ENCODE measurements at places on chromosomes 7 and 10.

- DNase-seq, result no peak
Measured at GRCh38 chr10:127679642-127680255, 57.2 kb upstream of the FOXI2 start.

GRCh38 chr10:84205049-84205852 is 10.9 kb downstream of the CDHR1 start:
- peak; percentile 41 for DNase-seq

DNA sequence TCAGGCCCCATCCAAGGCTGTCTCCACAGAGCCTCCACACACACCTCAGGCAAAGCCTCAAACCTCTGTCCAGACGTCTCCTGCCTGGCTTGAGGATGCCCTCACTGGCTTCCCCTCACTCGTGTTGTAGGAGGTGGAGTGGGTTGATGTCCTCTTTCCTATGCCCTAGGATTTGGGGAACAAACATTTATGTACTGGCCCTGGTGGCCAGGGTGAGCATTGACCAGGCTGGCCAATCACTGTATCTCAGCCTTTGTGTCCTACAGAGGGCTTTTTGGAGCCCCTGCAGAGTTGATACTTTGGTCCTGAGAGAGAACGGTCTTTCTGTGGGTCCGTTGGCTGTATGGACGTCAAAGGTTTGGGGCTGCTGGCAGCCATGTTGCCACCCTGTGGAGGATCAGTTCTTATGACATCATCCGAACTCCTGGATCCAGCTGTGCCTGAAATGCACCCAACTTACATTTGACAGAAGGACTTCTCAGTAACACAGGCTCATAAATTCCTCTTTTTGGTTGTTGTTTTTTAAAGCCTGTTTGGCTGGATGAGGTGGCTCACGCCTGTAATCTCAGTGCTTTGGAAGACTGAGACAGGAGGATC is 2.3 kb upstream of the GRID2IP start:
- DNase-seq, result no peak

DNA sequence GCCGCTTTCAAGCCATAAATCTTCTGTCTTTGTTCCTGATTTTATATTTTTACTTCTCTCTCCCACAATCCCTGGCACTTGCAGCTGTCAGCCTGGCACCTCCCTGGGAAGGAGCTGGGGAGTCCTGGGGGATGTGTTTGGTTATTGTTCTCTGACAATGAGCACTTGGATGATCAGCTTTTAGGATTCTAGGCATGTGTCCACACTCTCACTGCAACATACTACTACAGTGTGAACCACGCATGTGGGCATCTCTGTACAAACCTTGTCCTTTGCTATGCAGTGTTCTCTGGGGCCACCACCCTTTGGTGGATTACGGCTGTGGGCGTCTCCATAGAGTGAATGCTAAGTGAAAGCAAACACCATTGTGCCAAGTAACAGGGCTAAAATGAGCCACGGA is 168.4 kb upstream of the KMT2E start:
- no peak for DNase-seq

DNA sequence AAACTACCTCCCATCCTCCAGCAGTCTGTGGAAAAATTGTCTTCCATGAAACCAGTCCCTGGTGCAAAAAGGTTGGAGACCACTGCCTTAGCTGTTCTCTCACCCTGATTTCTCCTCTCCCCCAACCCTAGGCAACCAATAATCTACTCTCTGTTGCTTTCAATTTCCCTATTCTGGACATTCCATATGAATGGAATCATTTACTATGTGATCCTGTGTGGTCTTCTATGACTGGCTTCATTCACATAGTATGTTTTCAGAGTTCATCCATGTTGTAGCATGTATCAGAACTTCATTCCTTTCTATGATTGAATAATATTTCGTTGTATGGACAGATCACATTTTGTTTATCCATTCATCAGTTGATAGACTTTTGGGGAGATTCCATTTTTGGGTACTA is 38.3 kb upstream of the DLG5 start:
- no peak for DNase-seq

DNA sequence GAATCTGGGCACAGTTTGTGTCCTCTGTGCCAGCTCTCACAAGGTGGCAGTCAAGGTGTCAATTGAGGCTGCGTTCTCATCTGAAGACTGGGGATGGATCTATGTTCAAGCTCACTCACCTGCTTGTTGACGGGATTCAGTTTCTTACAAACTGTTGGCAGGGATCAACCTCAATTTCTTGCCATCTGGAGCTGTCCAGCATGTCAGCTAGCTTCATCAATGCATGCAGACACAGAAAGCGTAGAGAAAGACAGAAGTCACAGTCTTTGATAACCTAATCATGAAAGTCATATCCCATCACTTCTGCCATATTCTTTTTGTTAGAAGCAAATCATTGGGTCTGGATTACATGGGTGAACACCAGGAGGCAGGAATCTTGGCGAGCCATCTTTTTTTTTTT is 32.0 kb upstream of the WAPL start:
- DNase-seq, result no peak
